AG04449 (cell line): ENCODE measurements at places on chromosomes 3 and 15.

GRCh38 chr3:18066899-18067582 lies 324.6 kb upstream of the TBC1D5 start:
- DNase-seq: no peak

GRCh38 chr3:129305592-129306091 lies 27.0 kb downstream of the HMCES start:
- DNase-seq: no peak

- no peak for DNase-seq
Observed at GRCh38 chr15:37002041-37002672, 98.2 kb downstream of the MEIS2 start.

DNA sequence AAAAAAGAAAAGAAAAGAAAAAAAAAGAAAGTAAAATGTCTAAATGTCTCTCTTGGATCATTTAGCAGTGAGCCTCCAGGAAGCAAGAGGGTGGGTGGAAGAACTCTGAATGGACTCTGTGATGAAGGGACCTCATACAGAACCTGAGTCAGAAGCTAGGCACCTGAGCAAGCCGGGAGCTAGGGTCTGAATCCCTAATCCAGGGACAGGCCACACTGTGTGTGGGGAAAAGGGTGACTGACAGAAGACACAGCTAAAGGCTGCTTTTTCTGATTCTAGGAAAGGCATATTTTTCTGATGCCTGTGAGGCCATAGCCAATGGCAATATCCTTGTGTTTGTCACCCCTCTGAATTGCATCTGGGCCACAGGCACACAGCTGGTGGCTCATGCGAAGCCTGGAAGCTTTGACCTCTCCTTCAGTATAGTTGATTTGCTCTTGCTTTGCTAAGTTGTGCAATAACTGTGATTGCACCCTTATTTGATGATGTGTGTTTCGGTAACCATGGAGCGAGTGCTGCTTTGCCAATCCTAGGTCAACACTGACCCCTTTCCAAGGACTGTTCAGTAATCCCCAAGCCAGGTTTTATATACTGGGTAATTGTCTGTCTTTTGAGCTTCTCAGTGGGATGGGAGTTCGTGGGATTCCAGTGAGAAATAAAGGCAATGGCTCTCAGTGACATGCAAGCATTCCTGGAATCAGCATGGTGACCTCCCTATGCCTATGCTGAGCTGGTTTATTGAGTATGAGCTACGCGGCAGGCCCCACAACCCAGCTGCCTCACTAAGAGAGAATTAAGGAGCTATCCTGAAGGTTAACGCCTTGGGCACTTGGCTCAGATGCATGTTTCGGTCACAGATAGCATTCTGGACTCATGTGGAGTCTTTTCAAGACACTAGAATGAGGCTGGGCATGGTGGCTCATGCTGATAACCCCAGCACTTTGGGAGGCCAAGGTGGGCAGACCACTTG lies 49.0 kb upstream of the OSBPL11 start:
- DNase-seq: no peak

DNA sequence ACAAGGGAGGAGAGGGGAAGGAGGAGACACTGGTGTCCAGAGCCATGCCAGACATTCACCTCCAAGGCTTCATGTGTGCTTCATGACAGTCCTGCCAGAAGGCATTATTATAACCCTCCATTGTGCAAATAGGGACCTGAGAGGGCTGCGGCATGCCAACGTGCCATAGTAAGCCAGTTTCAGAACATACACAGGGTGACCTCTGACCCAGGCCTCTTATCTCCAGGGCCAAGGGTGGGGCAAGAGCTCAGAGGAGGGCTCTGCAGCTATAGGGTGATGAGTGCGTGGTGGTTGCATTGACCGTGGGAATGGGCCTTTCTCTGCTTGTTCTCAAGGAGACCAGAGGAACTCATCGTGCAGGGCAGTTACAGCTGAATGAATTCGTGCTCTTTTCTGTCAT lies 9.7 kb upstream of the ACSBG1 start:
- DNase-seq: no peak

GRCh38 chr3:46089237-46090011 lies 62.1 kb upstream of the XCR1 start:
- DNase-seq: peak; percentile 52

GRCh38 chr3:184341925-184342324 lies 4.5 kb downstream of the FAM131A start:
- DNase-seq: no peak

GRCh38 chr3:179301645-179302044 lies 21.2 kb upstream of the ZNF639 start:
- DNase-seq: no peak

- DNase-seq: no peak
Observed at GRCh38 chr3:3082234-3082924, 27.8 kb downstream of the IL5RA start.

- no peak for DNase-seq
Observed at GRCh38 chr3:114052216-114052615, 4.1 kb downstream of the CCDC191 start.

DNA sequence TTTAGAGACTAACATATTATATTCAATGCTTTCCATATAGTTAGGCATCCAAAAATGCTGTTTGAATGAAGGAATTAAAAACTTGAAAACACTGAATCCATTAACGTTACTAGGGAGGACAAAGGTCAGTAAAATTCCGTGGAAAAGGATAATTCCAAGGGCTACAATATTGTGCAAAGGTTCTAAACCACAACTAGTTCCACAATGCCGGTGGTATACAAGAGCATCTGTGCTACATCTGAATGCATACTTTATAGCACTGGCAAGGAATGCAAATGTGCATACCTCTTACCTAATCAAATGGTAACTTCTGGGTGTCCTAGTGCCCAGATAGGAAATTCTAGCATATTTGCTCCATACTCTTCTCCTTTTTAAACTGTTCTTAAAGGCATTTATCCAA lies 2.2 kb downstream of the ICE2 start:
- DNase-seq: peak; percentile 52

GRCh38 chr3:170679190-170679589 lies 93.3 kb upstream of the SLC7A14 start:
- DNase-seq: no peak

- no peak for DNase-seq
Observed at GRCh38 chr3:170038434-170039110, 777 bp downstream of the GPR160 start.

DNA sequence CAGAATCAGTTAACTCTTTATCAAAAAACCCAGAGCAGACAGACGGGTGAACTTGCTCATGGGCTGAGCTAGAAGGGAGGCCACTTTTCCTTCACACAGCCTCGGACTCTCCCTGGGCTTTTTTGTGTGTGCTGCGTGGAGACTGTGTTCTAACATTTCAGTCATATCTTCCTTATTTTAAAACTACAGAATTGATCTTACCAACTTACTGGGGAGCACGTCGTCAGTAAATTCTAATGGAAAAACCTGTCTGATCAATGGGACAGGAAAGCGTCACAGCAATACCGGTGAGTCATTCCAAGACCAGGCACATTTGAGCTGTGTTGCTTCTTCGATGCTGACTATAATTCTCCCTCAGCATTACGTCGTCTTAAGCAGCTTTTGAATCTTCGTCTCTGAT lies 145.1 kb downstream of the LPP start:
- DNase-seq: no peak

- DNase-seq: no peak
Observed at GRCh38 chr3:14318646-14319045, 83.8 kb upstream of the SLC6A6 start.

GRCh38 chr3:149432149-149432548 lies 42.3 kb upstream of the TM4SF4 start:
- no peak for DNase-seq

- DNase-seq: no peak
Observed at GRCh38 chr3:140296796-140297352, 361.9 kb downstream of the CLSTN2 start.

DNA sequence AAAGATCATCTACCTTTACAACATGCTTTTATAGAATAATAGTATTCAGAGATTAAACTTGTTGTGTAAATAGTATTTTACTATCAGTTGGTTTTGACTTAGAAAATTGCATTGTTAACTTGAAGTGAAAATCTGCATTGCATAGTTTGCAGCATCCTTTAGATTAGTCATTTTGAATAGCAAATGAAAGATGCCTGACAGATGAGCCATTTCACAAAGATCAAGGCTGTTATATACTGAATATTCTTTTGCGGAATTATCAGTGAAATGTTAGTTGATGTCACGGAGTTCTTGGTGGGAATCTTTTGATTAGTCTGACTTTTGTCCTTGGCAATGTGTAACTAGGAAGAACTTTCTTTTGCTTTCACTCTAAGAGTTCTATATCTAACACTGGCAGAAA lies 24.5 kb downstream of the RSRC1 start:
- DNase-seq: no peak

DNA sequence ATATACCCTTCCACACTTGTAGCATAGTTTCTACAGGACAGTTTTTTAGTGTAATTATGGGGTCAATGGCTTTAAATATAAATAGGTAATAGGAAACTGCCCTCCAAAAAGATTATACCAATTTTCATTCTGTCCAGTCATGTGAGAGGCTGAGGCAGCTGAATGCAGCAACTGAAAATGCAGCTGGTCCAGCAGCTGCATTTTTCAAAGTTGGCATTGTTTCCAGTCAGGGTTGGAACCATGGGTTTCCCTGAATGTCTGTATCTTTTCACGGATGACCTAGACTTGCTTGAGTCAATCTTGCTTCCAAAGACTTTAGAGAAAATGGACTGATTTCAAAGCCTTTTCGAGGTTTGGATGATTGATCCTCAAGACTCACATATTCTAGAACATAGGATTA lies 9.9 kb upstream of the KNL1 start:
- no peak for DNase-seq

GRCh38 chr3:100465892-100466777 lies 26.3 kb upstream of the TMEM45A start:
- no peak for DNase-seq

DNA sequence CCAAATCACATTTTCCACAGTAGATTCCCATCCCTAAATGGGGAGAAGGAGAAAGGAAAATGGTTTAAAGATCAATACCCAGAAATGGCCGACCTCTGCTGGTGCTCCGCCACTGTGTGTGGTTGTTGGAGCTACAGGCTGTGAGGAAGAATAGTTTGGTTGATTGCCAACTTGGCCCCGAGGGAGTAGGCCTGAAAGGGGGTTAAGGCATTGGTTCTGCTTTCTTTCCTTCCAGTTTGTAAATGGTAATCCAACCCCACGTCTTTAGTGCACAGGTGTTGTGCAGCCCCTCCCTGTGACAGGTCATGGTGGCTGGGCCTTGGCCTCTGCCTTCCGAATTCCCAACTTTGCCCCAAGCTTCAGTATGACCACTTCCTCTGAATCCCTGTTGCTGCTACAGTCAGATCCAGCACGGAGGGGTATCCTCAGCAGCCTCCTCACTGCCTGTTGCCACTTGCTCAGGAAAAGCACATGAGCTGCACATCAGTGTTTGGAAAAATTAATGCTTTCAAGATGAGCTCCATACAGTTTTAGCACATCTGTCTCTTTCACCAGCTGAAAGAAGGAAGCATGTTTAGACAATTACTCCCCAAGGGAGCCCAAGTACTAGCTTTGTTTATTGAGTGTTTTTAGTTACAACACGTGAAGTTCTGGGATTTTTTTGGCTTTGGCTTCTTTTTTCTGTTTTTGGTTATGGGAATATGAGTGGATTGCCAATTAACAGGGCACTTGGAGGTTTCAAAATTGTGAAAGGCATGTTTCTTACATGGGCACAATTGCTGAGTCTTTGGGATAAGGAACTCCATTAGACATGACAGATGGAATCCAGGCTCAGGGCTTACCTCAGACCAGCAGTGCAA lies 92.3 kb upstream of the ROPN1 start:
- peak; percentile 21 for DNase-seq

DNA sequence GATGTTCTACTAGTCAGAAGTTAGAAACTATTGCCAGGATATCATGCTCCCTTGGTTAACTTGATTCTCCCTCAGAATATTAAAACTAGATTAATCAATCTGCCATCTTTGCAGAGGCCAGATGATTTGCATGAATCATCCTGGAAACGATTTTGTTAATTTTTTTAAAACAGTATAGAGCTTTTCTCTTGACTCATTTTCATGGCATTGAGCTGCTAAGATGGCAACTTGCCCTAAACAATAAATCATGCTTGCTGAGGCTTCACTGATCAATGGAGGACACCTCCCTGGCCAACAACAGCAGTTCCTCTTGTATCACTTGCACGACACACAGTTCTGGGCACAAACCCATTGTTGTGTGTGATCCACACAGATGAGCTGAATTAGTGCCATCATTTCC lies 109.1 kb downstream of the COL6A6 start:
- DNase-seq: no peak

DNA sequence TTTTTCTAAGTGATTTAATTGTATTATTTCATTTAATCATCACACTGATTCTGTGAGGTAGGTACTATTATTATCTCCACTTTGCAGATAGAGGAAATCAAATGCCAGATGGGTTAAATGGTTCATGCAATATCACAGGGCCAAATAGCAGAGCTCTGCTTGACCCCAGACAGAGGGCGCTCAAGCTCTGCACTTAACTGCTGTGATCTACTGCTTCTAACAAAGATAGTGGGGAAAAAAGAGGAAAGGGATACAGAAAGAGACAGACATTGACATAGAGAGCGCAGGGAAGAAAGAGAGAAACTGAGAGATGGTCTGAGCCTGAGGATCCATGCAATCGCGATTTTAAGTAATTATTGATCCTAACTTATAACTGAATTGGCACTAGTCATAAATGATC lies 279.1 kb upstream of the THRB start:
- peak; percentile 5 for DNase-seq

- DNase-seq: no peak
Observed at GRCh38 chr3:52495777-52496602, 852 bp downstream of the STAB1 start.

DNA sequence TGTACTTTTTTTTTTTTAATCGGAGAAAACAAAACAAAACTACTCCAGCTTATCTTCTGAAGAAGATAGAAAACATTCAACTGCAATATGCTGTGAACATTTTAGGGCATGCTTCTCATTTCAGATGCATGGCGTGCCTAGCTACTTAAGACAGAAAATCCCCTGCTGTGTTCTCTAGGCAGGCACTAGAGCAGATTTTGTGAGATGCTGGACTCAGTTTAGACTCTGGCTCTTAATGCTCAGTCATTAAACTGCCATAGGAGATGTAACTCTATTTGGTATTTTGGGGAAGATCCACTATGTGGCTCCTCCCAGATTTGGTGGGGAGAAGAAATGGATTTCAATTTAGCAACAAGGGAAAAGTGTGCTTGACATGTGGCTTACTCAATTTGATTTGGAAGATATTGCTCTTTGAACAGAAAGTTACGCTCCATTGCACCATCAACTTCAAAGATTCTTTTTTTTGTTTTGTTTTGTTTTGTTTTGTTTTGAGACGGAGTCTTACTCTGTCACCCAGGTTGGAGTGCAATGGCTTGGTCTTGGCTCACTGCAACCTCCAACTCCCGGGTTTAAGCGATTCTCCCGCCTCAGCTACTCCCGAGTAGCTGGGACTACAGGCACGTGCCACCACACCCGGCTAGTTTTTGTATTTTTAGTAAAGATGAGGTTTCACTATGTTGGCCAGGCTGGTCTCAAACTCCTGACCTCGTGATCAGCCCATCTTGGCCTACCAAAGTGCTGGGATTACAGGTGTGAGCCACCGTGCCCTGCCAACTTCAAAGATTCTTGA lies 62.0 kb upstream of the LEKR1 start:
- DNase-seq: no peak

DNA sequence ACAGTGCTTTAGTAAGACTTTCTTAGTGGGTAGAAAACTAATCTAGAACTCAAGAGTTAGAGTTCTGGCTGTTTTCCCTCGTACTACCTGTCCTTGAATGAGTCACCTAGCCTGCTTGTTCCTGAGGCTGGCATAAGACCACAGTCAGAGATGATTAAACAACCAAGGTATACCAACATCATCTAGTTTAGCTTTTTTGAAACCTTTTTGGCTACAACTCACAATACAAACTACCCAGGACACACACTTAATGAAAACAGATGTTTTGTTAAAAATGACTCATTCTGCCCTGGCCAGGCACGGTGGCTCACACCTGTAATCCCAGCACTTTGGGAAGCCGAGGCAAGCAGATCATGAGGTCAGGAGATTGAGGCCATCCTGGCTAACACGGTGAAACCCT lies 4.6 kb downstream of the MCCC1 start:
- no peak for DNase-seq
